ENCODE measurements at places on chromosomes 7 and 10.

DNA sequence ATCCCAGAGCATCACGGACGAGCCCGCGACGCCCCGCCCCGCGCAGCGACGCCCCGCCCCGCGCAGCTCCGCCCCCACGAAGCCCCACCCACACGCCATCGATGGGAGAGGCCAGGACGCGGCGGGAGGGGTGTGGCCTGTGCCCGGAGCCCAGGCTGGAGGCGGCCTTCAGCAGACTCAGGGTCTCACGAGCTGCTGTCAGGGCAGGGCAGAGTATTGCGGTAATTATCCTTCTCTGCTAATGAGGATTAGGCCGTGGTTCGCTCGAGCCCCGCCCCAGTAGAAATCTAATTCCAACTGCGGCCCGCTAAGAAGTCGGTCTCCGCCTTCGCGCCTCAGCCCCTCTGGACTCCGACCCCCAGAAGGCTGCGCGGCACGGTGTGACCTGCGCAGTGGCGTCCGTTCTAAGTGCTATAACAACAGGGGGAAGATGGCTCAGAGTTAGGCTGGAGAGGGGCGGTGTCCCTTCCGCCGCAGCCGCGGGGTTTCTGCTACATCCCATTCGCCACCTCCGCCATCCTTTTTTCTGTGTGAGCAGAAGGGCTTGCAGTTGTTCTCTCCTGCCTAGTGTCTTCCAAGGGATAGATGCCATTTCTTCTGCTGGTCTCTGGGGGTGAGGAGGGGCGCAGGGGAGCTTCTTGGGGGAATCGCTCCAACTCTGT is 337 bp upstream of the NT5C3A start:
- peak; percentile 96 for DNase-seq

- peak; percentile 61 for DNase-seq
Measured at GRCh38 chr10:100009283-100009792, 409 bp downstream of the DNMBP start.

GRCh38 chr10:122310311-122311050 is 39.4 kb downstream of the BTBD16 start:
- no peak for DNase-seq

DNA sequence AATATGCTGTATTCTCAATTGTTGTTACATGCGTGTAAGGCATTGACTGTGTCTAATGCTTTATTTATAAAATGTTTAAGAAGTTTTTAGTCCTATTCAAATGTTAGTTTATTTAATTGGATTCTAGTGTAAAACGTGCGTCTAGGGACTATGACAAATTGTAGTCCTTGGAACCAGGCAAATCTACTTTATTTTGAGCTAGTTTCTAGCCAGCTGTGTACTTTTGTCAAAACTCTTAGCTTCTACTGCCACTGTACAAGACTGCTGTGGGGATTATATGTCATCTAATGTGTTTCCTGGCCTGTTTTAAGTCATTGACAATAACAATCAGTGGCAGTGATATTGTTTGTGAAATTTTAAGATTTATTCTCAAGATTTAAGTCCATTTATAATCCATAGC is 220.5 kb upstream of the SEMA3D start:
- DNase-seq: no peak

DNA sequence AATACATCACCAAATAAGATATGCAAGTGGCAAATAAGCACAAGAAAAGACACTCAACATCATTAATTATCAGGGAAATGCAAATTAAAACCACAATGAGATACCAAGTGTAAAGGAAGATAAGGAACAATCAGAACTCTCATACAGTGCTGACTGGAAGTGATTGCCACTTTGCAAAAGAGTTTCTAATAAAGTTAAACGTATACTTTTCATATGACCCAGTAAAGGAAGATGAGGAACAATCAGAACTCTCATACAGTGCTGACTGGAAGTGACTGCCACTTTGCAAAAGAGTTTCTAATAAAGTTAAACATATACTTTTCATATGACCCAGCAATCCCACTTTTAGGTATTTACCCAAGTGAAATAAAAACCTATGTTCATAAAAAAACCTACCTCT is 12.2 kb upstream of the JMJD1C start:
- no peak for DNase-seq

DNA sequence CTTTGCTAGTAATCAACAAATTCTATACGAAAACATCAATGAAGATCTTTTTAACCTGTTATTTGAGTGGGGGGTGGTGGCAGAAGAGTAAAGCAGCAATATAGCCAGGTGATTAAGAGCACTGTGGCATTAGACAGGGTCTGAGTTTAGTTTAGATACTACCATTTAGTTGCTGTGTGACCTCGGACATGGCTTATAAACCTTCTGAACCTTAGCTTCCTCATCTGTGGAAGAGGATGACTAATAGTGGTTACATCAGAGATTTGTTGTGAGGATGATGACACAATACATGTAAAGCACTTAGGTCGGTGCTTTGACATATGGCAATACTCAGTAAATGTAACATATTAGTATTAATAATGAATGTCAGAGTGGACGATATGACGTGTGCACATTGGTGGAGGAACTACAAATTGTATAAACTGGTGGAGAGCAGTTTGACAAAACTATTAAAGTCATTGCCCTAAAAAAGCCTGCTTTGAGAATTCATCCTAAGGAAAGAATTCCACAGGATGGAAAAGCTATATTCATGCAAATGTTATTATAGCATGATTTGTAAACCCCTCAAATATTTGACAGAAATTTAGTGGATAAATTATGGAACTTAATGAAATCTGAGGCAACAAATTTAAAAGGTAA is 24.3 kb downstream of the SPAG6 start:
- peak; percentile 72 for DNase-seq

- DNase-seq: no peak
Measured at GRCh38 chr7:77580762-77581350, 43.8 kb downstream of the PTPN12 start.

GRCh38 chr7:103919272-103919868 is 70.1 kb downstream of the RELN start:
- no peak for DNase-seq

DNA sequence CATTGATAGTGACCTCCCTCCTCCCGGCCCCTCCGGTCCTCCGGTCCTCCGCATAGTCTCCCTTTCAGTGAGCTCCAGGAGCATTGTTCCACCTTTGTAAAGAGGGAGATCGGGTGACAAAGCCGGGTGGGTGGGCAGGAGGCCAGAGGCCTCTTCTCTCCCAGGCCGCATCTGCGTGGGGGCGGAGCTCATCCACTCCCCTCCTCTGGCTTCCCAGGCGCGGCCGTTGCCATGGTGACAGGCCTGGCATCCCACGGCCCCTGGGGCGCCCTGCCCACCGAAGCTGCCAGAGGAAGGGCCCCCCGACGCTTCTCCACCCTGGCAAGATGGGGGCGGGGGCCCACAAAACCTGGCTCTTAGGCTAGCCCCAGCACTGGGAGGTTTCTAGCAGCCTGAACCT is 4.4 kb upstream of the FZD9 start:
- no peak for DNase-seq

GRCh38 chr10:131002031-131002861 is 309.3 kb downstream of the TCERG1L start:
- DNase-seq: no peak
